Lung (tissue), 17 donors: ENCODE measurements at places on chromosomes 7 and 10. TPM values are rescaled to one million over a fixed set of nuclear protein-coding genes. Genes with fewer than 3 reads are reported as not detected.

DNA sequence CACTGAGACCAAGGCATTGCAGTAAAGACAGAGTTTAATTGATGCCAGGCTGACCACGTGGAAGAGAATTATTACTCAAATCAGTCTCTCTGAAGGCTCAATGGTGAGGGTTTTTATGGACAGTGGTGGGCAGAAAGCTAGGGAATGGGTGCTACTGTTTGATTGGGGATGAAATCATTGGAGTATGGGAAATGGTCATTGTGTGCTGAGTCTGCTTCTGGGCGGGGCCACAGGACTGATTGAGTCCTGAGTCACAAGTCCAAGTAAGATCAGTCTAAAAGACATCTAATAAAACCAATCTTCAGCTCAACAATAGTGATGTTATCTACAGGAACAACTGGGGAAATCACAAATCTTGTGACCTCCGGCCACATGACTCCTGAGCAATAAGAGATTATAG lies 868.4 kb downstream of the SORCS3 start:
- no peaks in the 10 kb centered on the region for H3K4me1 ChIP-seq
- no peak overlapping the region for H3K27ac ChIP-seq
- H3K27me3 ChIP-seq = no peaks in the 10 kb centered on the region

GRCh38 chr7:42338231-42338915 lies 101.4 kb upstream of the GLI3 start:
- no peaks in the 10 kb centered on the region for H3K27me3 ChIP-seq
- H3K4me3 ChIP-seq = no peak overlapping the region
- no peaks in the 10 kb centered on the region for H3K36me3 ChIP-seq

- H3K27me3 ChIP-seq = no peaks in the 10 kb centered on the region
- no peak overlapping the region for H3K4me3 ChIP-seq
- H3K27ac ChIP-seq = no peak overlapping the region
- H3K36me3 ChIP-seq = no peaks in the 10 kb centered on the region
Observed at GRCh38 chr10:88194961-88195367, 331.5 kb downstream of the PTEN start.

- H3K27ac ChIP-seq = no peak overlapping the region
- H3K36me3 ChIP-seq = no peaks in the 10 kb centered on the region
- H3K4me1 ChIP-seq = no peaks in the 10 kb centered on the region
- DNase-seq = peak; percentile 75
- H3K27me3 ChIP-seq = no peaks in the 10 kb centered on the region
Observed at GRCh38 chr10:89563861-89564478, 28.6 kb upstream of the SLC16A12 start.

The EIF4H gene
- total RNA-seq = 228 TPM

DNA sequence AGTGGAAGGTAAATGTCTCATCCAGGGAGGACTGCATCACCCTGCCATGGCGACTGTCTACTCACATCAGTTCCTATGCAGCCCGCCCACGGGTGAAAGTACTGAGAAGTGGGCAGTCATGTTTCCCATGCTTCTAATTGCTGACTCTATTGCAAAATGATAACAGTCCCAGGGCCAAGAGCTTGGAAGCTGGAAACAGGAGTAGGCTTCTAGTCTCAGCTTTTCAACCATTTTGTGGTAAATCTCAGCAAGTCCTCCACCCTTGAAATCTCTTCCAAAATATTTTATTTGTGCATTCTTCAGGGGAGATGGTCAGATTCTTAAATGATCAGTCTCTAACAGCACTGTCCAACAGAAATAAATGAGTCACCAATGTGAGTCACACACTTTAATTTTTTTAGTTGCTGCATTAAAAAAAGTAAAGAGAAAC lies 48.1 kb upstream of the TARP start:
- no peaks in the 10 kb centered on the region for H3K27me3 ChIP-seq
- no peak overlapping the region for H3K4me3 ChIP-seq
- no peak overlapping the region for H3K27ac ChIP-seq
- no peak for DNase-seq
- no peaks in the 10 kb centered on the region for H3K36me3 ChIP-seq

DNA sequence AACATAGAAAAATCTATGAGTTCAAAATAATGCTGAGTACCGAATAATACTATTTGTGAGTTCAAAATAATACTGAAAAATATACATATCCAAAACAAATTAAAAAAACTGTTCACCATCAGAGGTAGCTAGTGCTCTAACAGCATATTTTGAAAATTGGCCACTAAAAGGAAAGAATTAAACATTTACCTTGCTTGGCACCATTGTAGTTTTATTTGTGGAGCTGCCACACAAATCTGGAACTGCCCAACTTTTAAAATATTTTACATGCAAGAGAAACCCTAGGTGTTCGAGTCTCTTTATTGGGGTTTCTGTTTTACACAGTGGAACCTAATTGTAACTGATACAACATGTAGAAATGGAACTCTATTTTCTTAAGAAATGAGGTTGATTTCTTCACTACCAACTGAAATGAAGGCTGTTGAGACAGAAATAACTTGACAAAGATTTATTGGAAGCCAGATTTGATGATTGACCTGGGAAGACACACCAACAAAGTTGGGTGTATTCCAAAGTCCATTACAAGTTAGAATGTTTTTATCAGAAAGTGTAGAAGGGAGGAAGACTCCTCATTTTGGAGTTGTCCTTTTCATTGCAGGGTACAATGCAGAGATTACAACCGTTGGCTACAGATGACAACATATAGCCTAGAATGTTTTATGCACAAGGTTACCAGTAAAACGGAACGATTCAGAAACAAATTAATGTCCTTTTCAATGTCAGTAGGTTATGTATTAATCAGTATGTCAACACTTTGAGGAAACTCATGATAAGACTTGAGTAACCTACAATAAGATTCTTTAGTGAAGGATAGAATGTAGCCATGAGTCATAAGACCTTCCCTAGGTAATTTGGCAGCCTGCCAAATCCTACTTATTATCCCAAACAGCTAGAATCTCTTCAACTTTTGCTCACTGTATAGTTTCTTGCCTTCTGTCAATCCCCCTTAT lies 73.8 kb upstream of the PAPSS2 start:
- peak; percentile 61 for DNase-seq
- no peaks in the 10 kb centered on the region for H3K27me3 ChIP-seq
- H3K4me1 ChIP-seq = no peaks in the 10 kb centered on the region
- H3K4me3 ChIP-seq = no peak overlapping the region
- no peak overlapping the region for H3K27ac ChIP-seq

DNA sequence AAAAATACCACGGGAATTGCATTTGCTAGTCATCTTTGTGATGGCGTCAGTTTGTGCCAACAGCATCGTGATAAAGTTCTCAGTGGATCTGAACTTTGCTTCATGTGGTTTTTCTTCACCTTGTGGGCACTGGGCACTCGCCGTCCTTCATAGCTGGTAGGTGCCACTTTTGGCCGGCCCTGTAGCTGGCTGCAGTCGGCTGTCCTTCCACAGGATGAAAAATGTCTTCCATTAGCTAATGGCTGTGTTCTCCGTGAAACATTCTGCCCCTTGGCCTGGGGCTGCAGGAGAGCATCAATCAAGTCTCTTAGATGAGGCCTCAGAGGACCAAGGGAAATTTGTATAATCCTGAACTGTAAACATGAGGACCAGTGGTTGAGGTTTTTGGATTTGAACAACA lies 145.3 kb downstream of the DYNC1I1 start:
- H3K27ac ChIP-seq = no peak overlapping the region
- peak; percentile 27 for DNase-seq
- H3K27me3 ChIP-seq = no peaks in the 10 kb centered on the region
- peaks cover 9% of the 10 kb centered on the region for H3K4me1 ChIP-seq
- no peaks in the 10 kb centered on the region for H3K36me3 ChIP-seq

- DNase-seq = no peak
- no peaks in the 10 kb centered on the region for H3K4me1 ChIP-seq
- no peak overlapping the region for H3K27ac ChIP-seq
- H3K27me3 ChIP-seq = no peaks in the 10 kb centered on the region
Observed at GRCh38 chr10:49297818-49298670, 926 bp upstream of the C10orf71 start.

The CNTNAP2 gene
- 45.3 TPM for total RNA-seq

The TFPI2 gene
- 3.9 TPM for total RNA-seq

DNA sequence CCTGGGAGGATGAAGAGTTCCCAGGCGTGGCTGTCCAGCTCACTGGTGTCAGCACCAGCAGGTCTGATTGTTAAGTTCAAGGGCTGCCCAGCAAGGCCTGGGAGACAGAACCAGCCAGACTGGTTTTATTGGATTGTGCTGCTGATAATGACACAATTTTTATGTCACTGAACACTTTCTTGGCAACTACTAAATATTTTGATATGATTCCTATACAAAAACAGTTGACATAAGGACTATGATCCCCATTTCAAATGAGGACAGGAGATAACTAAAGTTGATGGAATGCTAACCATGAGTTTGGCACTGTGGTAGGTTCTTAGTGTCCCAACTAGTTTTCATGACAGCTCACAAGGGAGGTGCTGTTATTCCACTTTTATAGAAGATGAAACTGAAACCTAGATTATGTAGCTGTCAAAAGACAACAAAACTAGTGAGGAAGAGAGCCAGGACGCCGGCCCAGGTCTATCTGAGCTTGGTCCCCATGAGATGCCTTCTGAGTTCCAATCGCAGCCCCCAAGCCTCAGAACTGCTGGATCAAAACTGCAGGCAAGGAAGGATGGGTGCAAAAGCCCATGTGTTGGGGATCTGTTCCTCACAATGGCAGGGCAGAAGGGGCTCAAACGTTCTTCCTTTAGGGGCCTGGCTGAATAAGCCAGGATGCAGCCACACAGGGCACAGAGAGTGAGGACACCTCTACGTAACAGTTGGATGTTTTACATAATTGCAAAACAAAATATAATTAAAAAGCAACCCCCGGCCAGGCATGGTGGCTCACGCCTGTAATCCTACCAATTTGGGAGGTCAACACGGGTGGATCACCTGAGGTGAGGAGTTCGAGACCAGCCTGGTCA lies 52.8 kb downstream of the COBL start:
- peaks cover 14% of the 10 kb centered on the region for H3K4me1 ChIP-seq
- peak; percentile 43 for DNase-seq
- no peak overlapping the region for H3K27ac ChIP-seq
- no peaks in the 10 kb centered on the region for H3K36me3 ChIP-seq

DNA sequence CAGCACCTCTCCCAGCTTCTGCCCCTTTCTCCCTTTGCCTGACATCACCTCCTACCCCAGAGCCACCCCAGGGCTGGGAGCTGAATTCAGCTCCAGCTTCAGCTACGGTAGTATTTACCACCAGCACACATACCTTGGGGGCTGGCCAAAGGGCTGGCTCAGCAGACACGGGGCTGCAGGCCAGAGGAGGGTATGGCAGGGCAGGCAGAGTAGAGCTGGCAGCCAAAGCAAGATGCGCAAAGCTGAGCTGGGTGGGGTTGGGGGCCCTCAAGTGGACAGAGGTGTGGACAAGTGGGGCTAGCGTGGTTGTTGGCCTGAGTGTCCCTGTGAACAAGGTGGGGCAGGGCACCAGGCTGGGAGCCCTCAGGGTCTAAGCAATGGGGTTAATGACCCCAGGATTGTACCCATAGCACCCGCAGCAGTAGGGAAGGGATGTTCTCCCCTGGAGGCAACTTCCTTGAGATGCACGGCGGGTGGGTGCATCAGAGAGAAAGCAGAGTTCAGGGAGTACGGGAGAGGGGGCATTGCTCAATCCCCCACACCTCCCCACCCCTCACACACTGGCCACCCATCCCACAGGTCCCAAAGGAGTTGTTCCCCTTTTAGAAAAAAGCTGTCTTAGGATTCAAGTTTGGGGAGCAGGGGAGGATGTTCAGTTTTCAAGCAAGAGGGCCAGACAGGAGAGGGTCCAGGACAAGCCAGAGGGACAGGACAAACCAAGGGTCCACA lies 8.0 kb downstream of the VSIR start:
- no peaks in the 10 kb centered on the region for H3K27me3 ChIP-seq
- H3K4me3 ChIP-seq = no peak overlapping the region
- DNase-seq = no peak
- peak overlapping the region; percentile 80 for H3K27ac ChIP-seq
- no peaks in the 10 kb centered on the region for H3K36me3 ChIP-seq

The FAM25C gene
- total RNA-seq = not detected

DNA sequence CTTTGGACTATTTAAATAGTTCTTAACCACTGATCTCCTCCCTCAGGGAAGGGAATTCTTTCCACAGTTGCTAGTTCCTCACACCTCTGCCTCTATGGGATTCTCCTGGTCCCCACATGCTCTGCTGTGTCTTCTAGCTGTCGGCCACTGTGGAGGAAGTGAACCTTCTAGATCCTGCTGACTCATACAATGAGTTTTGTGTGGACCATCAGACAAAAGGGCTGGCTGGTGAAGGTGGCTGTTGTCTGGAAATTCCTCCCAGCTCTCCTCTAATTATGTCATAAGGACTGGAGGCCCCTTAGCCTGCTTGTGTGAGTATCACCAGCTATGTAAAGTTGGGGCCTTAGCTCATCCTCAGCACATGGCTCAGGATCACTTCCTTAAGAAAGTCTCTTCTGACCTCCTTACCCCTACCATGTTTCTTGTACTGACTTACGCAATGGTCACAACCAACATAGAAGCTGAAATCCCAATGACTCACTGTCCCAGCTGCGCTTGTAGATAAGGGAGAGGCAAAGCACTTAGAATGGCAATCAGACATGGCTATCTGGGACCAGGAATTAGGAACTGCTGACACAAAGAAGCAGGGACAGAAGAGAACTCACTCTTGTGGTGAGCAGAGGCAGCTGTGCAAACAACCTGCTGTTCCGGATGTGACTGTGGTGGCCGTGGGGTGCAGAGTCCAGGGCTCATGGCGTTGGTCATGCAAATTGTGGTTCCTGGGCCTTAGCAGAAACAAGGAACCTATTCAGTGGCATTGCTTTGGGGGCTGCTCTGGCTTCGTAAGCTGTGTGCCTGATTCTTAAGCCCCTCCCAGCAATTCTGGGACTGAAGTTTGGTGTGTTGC lies 2.5 kb upstream of the MACC1 start:
- H3K4me1 ChIP-seq = peaks cover 21% of the 10 kb centered on the region
- H3K27me3 ChIP-seq = no peaks in the 10 kb centered on the region
- H3K36me3 ChIP-seq = no peaks in the 10 kb centered on the region
- H3K4me3 ChIP-seq = no peak overlapping the region
- H3K27ac ChIP-seq = peak overlapping the region; percentile 84

- no peaks in the 10 kb centered on the region for H3K27me3 ChIP-seq
- no peak overlapping the region for H3K27ac ChIP-seq
Observed at GRCh38 chr7:151429560-151430331, 10.2 kb downstream of the CRYGN start.

DNA sequence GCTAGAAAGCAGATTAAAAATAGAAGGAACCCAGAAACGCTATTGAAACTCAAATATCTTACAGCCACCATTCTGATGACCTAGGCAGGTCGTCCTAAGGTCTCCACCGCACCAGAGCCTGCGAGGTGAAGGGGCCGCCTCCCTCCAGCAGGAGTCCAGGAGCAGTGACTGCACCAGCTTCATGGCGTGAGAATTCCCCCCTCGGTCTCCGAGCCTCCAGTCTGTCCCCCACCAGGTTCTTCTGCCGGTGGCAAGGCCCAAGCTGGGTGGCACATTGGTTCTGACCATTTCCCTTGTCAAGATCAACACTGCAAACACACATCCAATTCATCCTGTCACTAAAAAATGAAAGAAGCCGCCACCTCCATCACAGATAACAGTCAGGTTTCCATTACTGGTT lies 98.7 kb downstream of the DIP2C start:
- no peaks in the 10 kb centered on the region for H3K36me3 ChIP-seq
- no peak overlapping the region for H3K4me3 ChIP-seq
- H3K27me3 ChIP-seq = no peaks in the 10 kb centered on the region
- H3K4me1 ChIP-seq = no peaks in the 10 kb centered on the region
- no peak overlapping the region for H3K27ac ChIP-seq

GRCh38 chr7:36530456-36530855 lies 140.8 kb downstream of the ANLN start:
- DNase-seq = no peak
- H3K4me3 ChIP-seq = no peak overlapping the region
- H3K4me1 ChIP-seq = no peaks in the 10 kb centered on the region
- no peaks in the 10 kb centered on the region for H3K27me3 ChIP-seq
- H3K36me3 ChIP-seq = no peaks in the 10 kb centered on the region
- no peak overlapping the region for H3K27ac ChIP-seq
